ENCODE measurements at places on chromosomes 3 and 15.

GRCh38 chr3:4985330-4986174, 6.3 kb downstream of the BHLHE40 start:
- DNase-seq = peak; percentile 17

- no peak for DNase-seq
Measured at GRCh38 chr15:73244333-73244732, 124.4 kb downstream of the HCN4 start.

GRCh38 chr3:13007251-13007941, 65.8 kb downstream of the IQSEC1 start:
- DNase-seq = no peak

DNA sequence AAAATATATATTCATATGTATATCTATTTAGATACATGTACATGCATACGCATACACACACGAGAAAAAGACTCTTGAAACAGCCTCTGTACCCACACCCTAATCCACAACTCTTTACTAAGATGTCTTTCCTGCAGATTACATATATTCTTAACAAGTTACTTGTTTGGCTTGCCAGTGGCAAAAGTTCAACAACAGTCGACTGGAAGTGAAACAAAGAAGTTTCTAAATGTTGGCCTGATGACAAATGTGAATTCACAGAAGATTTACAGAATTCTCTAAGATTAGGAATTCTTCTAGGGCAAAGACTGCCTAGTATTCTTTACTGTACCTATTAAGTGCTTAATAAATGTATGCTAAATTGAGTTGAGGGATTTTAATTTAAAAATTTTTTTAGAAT, 116.8 kb downstream of the CDIN1 start:
- DNase-seq = no peak

DNA sequence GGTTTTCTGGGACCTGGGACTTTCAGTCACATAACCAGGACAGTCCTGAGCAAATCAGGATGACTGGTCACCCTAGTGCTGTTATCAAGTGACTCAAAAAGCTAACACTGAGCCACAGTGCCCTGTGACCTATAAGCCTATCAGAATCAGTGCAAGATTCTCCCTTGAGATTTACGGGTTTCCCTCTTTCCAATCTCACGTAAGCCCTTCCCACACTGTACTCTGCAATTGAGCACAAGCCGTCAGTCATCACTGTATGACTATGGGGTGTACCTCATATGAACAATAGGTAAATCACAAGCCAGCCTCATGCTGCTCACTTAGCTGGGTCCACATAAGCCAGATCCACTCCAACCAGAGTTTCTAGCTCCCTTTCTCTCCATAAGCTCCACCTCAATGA, 21.0 kb upstream of the CLDN18 start:
- DNase-seq = no peak

- DNase-seq = no peak
Measured at GRCh38 chr3:42830437-42831320, 21.4 kb downstream of the ACKR2 start.

DNA sequence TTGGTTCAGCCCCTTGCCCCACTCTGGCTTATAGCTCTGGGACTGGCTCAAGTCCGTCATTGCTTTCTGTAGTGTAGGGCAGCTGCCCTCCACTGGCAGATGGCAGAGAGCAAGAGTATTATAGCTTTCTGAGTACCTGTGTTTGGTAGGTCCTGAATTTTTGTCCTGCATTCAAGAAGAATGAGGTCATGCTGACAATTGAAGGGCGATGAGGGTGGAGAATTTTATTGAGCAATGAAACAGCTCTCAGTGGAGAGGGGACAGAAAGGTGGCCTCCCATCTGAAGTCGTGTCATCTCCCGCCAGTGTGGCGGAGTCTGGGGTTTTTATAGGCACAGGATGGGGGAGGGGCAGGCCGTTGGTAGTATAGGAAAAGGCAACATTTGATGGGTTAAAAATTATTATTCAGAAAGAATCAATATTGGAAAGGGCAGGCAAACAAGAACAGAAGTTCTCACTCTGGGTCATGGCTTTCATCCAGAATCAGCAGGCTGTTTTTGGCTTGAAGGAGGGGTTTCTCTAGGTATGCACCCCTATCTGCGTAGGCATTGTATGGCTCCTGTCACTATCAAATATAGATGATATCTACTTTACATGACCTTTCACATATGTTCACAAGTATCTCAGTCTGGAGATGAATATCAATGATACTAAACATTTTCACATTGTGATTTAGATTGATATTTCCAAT, 1239.7 kb upstream of the ALCAM start:
- DNase-seq = no peak

GRCh38 chr3:197466586-197467399, 89.0 kb downstream of the BDH1 start:
- peak; percentile 25 for DNase-seq

DNA sequence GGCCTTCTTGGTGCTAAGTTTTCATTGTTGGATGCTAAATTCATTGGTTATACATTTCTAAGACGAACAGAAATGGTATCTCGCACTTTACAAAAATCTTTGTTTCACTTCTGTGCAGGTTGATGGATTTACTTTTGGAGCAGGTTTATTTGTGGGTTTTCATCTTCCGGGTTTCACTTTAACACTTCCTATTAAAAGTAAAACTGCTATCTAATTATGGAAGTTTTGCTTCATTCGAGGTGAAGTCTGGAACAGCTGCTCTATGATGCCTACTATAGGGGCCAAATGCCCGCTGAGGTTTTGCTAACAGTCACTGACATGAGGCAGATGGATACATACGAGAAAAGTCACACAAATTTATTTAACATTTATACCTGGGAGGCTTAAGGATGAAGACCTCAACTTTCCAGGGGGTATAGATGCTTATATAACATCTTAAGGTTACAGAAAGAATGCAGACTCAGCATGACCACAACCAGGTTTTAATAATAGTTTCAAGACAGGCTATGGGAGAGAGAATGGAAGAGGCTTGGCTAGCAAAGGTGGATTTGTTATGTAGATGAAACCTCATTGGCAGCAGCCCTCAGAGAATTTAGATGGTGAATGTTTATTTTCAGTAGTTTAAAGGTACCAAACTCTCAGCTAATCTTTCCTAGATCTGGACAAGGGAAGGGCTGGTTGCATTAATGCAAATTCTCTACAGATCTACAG, 54.2 kb downstream of the OSTN start:
- DNase-seq = peak; percentile 31

- peak; percentile 21 for DNase-seq
Measured at GRCh38 chr3:44337248-44337785, 1.2 kb upstream of the TCAIM start.

DNA sequence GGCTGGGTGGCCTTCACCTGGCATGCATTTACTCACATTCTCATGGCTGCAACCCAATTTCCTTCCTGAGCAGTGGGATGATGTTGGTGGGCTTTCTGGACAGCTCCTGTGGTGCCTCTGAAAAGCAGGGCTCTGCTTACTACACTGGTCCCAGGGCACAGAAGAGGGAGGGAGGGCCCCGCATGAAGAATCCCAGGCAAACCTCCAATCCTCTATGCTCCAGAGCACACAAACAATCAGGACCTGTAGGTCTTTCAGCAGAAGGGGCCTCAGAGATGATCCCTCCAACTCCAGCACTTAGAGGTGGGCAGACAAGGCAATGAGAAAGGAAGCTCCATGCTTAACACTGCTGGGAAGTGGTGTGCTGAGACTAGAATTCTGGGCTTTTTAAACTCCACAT, 231.7 kb upstream of the ICE2 start:
- DNase-seq = no peak

DNA sequence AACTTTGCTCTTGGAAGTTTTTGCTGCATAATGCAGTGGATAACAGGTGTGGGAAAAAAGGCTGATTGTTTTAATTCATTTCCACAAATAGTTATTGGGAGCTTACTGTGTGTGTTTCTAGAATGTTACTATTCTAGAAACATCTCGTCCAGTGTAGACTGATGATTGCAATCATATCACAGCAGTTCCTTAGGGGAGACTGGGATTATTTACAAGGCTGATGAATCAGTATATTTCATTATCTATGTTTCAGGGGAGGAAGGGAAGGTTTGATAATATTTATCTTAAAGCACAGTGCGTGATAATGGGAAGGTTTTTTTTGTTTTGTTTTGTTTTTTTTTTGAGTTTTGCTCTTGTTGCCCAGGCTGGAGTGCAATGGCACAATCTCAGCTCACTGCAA, 2.4 kb downstream of the USP13 start:
- DNase-seq = no peak

- no peak for DNase-seq
Measured at GRCh38 chr3:111662907-111663306, 67.8 kb upstream of the ZBED2 start.

GRCh38 chr3:195769551-195769950, 42.2 kb downstream of the MUC4 start:
- no peak for DNase-seq

DNA sequence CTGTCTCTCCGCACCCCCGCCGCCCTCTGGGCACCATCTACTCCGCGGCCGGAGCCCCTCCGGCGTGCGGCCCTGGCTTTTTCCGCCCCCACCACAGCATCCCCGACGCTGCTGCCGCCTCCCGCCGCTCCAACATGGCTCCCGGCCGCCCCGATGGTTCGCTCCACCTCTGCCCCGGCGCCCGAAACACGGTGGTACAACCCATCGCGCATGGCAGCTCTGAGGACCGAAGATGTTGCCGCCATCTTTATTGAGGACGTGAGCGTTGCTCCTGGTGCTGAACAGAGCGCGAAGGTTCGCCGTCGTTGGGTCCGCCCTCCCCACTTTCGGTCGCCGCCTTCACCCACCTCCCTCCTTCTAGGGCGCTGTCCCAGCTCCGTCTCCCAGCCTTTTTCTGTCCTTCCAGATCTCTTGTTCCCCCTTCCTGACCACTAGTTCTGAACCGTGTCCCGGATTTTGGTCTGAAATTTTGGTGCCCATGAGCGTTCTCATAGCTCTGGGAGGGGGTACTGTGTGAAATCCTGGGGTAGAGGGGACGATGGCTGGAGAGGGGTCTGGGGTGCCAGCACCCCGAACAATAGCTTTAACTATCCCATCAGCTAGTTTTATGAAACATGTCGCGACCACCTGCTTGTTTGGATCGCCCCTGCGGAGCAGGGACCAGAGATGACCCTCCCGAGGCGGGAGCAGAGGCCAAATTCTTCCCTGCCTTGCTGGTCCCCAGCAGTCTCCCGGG, at the start of gene CELSR3:
Gene CELSR3 (minus strand): TSS at position 134 of the 736 bp plus-strand sequence. CDS start 252 bp downstream, outside the sequence.
- peak; percentile 77 for DNase-seq

DNA sequence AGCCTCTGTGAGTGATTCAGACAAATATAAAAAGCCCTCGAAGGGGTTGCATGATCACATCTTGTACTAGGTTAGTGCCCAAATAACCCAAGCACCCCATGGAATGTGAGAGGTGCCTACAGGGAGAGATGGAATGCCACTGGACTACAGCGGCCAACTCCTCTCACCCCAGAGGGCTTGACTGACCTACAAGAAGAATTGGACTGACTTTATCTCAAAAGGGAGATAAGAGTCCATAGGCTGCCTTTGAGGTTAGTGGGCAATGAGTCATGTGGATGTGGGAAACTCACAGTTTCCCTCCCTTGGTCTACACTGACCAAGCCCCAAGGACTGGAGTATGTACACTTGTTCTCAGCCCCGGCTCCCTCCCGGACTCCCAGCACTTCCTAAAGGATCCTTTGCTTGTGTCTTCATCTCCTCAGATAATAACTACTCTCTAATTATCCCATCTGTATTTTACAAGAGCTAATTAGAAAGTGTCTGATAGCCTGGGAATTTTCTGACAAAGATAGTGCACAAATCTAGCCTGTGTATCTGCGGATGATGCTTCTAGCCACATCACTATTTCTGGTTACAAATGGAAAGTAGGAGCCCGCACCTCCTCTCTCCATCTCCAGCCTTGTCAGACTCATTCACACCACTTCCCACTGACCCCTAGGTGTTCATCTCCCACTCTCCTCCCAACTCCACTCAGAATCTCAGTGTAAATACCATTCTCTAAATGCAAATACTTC, 547.8 kb upstream of the TBL1XR1 start:
- no peak for DNase-seq

DNA sequence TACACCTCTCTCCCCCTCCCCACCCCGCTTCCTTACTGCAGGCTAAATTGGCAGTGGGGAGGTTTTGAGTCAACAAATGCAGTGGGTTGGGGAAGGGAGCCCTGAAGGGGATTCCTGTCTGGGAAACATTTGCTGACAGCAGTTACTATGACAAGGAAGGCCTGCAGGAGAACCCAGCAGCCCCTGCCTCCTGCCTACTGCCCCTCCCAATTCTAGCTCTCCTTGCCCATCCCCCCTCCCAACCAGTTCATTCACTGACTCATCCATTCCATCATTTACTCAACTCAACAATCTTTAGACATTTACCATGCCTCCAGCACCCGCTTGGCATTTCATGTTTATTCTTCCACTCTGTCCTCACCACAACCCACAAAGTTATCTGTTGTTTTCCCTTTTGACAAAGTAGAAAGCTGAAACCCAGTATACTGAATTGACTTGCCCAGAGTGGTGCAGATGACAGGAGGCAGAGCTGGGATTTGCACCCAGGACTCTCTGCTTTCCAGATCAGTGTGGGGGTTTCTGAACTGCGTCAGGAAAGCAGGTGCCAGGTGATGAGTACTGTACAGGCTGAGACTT, 75.0 kb downstream of the MAGEF1 start:
- no peak for DNase-seq

- DNase-seq = no peak
Measured at GRCh38 chr3:183540501-183541234, 14.8 kb downstream of the KLHL6 start.

DNA sequence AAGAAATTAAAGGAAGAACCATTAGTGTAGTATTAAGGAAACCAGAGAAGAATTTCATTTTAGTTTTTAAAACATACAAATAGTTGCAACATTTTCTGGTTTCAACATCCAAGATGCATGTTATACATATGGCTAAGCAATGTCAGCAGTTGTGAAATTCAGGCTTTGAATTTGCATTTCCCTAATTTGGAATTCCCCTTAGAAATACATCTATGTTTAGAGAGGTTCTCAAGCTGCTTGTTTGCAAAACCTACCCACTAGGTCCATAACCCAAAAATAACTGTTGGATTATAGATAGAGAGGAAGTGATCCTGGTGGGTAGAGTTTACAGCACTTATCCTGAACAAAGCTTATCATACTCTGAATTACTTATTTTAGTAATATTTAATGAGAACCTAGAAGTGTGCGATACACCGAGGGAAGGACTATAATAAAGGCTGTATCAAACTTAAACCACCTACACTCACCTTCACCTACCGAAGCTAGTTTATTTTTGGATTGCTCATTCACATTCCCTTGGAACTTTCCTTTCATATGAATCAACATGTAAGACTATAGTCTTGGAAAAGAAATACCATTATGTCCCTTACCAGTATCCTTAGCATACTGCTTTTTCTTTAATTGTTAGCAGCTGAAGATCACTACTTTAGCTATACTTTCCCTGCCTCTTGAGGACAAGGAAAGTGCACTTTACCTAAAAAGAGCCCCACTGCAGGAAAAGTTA, 60.6 kb downstream of the CHAC1 start:
- DNase-seq = peak; percentile 11

GRCh38 chr15:67033012-67033411, 32.4 kb upstream of the SMAD3 start:
- DNase-seq = no peak

Measured in pons (tissue), 1 donor.